ENCODE measurements at places on chromosomes 12 and 14.
A peak's percentile ranks its signal among the peaks of the same experiment; 100 is the strongest.

DNA sequence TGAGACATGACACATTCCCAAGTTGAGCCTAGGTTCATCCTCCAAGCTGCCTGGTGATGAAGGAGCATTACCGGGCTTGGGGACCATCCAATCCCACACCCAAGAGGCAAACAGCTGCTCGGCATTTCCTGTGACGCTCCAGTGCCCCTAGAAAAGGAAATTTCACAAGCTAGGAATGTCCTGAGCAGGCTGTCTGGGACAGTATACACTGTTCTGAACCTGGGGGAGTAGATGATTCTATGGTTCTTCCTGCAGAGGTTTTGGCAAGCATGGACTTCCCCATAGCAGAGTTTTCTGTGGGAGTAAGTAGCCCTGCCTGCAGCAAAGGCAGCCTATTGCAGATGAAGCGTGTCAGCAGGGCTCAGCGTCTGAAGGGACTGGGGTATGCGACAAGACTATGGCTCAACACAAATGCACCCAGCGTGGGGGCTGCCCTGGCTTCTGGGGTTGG is 47.4 kb upstream of the SRSF5 start:
- no peak for DNase-seq

- DNase-seq: no peak
These were observed 72.8 kb downstream of the ZNF664 start for GRCh38 chr12:124045671-124046455.

GRCh38 chr12:5399266-5399665 is 32.6 kb upstream of the NTF3 start:
- DNase-seq: no peak

- DNase-seq: peak; percentile 27
These were observed 30.4 kb upstream of the PSMA6 start for GRCh38 chr14:35261774-35262173.

- DNase-seq: no peak
These were observed 19.1 kb downstream of the AMDHD1 start for GRCh38 chr12:95962222-95962621.

- DNase-seq: no peak
These were observed 139.4 kb upstream of the DIO2 start for GRCh38 chr14:80350707-80351106.

GRCh38 chr14:71371711-71372396 is 464.6 kb downstream of the PCNX1 start:
- no peak for DNase-seq

- no peak for DNase-seq
These were observed 357.4 kb downstream of the C12orf50 start for GRCh38 chr12:87671757-87672156.

GRCh38 chr12:70543444-70543843 is 93.8 kb downstream of the PTPRB start:
- DNase-seq: no peak

All from hematopoietic multipotent progenitor cell treated with erythropoietin and hydrocortisone succinate and interleukin-3 and kit ligand, for 6 days (in vitro differentiated cells).